ENCODE measurements at places on chromosomes 12 and 14.

- no peak for DNase-seq
Observed at GRCh38 chr12:58602179-58602578, 318.1 kb downstream of the LRIG3 start.

DNA sequence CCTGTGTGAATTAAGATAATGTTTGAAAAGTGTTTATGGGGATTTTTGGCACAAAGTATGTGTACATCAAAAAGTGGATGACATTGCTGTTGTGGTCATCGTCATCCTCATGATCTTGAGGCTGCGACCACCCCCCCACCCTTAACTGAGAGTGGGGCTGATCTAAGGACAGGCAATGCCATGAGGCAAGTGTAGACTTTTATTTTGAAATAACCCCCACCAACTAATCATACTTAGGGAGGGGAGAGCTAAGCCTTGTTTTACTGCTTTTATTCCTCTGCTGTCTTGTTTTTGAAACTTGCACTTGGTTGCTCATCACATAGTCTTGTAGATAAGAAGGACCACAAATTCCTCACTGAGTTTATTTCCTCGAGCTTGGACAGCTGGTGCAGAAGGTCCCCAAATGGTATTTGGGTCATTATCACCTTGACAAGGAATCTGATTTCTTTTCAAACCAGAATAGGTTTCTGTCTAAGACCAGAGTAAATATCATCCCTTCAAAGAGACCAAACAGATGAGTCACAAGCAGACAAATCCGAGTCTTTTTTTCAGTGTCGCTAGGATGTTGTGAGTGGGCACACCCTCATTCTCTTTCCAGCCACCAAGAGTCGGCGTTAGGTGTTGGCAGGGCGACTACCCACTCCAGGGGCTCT lies 23.9 kb upstream of the SMOC1 start:
- no peak for DNase-seq

- no peak for DNase-seq
Observed at GRCh38 chr14:73842201-73842600, 9.4 kb upstream of the PTGR2 start.

- DNase-seq: no peak
Observed at GRCh38 chr12:122722387-122722786, 5.8 kb upstream of the HCAR3 start.

DNA sequence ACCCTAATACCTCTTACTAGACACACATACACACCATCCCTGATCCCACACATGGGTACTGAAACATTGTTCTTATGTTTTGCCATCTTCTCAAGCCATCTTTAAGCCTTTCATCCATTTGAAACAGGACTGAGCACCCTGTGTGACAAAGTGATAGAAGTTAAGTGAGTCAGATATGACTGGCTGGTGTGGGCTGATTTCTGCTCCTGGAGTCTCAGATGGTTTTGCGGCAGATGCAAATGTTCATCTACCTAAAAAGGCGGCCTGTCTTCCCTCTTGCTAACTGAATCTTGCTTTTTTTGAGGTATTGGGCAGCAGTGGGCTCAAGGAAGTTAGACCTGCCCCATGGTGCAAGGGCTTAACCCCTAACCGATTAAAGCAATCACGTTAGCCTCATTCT lies 30.4 kb upstream of the PKP2 start:
- DNase-seq: no peak

Data from HAP-1 (cell line).